ENCODE measurements at places on chromosomes 5 and 9. TPM values are rescaled to one million over a fixed set of nuclear protein-coding genes. Genes with fewer than 3 reads are reported as not detected.
A peak's percentile ranks its signal among the peaks of the same experiment; 100 is the strongest.

CNTLN gene
- 4.2 TPM for total RNA-seq

PCDHGA9 gene
- 1.9 TPM for total RNA-seq

LCN1 gene
- not detected for total RNA-seq

DNA sequence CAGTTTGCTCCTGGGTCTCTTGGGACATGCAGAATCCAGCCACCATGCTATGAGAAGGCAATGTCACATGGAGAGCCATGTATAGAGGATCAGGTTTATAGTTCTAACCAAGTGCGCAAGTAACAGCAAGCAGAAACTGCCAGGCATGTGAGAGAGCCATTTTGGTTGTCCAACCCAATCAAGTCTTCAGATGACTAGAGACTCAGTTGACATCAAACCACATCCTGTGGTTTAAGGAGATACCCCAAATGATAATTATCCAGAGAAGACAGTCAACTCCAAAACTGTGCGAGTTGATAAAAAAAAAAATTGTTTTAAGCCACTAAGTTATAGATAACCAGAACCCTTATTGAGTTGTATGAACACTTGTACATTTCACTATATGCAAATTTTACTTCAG is 40.2 kb downstream of the TMEM232 start:
- DNase-seq = no peak

- DNase-seq = no peak
Observed at GRCh38 chr5:128667751-128668150, 129.7 kb upstream of the FBN2 start.

DNA sequence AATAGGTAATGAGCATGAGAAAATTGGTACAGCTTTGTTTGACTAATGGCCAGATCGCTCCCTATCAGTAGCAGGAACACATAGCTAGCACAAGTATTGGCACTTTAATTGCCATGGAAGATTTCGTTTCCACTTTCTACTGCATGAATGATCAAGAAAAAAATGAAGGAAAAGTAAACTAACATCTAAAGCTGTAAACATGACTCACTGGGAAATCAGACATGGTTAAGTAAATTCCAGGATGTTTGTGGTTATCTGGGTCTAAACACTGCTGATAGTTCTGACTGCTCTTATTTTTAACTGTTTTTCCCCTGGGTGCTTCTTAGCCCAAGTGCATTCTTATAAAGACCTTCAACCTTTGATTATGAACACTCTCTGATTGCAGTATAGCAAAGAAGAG is 388.9 kb downstream of the NR2F1-AS1 start:
- DNase-seq = peak; percentile 76

GRCh38 chr5:4630031-4630430 is 510.1 kb upstream of the ADAMTS16 start:
- no peak for DNase-seq

DNA sequence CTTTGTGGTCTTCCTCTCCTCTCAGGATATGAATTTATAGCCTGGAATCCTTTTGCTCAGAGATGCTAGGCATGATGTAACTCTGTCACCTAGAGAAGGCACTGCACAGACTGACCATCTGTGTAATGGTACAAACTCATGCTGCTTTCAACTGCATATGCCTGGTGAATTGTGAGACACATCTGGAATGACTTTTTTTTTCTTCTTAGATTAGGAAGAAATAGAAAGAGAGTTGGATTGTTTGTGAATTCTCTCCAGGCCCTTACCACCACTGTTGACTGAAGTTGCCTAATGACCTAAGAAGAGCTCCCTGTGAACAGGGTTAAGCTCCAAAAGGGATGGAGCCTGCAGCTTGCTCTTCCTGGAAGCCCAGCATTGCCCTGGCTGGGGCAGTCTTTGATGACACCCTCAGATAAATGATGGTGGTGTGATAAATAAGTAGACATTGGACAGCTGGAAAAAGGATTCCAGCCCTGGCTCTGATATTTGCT is 47.8 kb upstream of the TRIM32 start:
- no peak for DNase-seq

GRCh38 chr9:128902351-128903078 is 18.3 kb upstream of the PHYHD1 start:
- DNase-seq = peak; percentile 96

- no peak for DNase-seq
Observed at GRCh38 chr5:120982351-120982750, 518.3 kb downstream of the PRR16 start.

DNA sequence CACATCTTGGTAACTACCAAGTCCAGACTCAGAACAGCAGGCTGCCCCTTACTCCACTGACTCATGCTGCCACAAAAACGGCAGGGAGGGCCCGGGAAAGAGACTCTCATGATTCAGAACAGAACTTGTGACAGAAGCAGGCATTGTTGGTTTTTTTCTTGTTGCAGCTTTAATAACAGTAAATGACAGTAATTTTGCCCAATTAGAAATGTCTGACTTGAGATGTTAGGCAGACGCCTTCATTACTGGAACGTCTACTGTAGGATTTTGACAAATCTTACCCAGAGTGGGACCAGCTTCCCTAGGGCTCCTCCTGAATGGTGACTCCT is 77.9 kb downstream of the SEMA5A start:
- peak; percentile 98 for DNase-seq

DNA sequence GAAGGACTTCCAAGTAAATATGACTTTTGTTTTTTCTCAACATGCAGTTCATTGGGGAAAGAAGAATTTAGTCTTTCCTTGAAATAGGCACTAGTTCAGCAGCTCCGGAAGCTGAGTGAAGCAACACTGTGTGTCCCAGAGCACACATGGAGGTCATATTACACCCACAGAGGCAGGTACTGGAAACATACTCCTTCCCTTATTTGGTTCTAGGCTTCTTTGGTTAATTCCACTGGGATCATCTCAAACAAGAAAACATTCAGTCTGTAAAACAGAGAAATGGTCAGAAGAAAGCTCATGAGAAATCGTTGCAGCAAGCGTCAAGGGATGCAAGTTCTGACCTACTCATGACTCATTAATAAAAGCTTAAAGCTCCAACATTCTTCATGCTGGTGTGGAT is 175.1 kb upstream of the PCSK5 start:
- no peak for DNase-seq

- DNase-seq = peak; percentile 5
Observed at GRCh38 chr5:5422819-5423515, 490 bp downstream of the ICE1 start.

GRCh38 chr9:109506097-109506712 is 8.1 kb upstream of the PTPN3 start:
- DNase-seq = no peak
